ENCODE measurements at places on chromosomes 12 and 14.

DNA sequence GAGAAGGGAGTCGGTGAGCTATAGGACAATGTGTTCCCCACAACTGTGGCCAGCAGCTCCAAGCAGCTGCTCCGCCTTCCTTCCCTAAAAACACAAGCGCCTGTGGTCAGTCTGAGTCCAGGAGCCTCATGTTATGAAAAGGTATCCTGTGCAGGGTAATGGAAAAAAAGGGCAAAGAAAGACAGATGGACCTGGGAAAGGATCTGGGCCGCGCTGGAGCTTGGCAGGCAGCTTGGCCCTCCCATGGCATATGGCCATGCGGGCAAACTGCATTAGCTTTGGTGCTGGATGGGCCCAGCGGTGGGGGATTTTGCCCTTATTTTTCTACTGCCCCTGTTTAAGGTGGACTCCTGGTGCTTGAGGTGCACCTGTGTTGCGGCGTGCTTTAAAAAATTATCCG, 23.7 kb upstream of the CHST11 start:
- no peak for DNase-seq

DNA sequence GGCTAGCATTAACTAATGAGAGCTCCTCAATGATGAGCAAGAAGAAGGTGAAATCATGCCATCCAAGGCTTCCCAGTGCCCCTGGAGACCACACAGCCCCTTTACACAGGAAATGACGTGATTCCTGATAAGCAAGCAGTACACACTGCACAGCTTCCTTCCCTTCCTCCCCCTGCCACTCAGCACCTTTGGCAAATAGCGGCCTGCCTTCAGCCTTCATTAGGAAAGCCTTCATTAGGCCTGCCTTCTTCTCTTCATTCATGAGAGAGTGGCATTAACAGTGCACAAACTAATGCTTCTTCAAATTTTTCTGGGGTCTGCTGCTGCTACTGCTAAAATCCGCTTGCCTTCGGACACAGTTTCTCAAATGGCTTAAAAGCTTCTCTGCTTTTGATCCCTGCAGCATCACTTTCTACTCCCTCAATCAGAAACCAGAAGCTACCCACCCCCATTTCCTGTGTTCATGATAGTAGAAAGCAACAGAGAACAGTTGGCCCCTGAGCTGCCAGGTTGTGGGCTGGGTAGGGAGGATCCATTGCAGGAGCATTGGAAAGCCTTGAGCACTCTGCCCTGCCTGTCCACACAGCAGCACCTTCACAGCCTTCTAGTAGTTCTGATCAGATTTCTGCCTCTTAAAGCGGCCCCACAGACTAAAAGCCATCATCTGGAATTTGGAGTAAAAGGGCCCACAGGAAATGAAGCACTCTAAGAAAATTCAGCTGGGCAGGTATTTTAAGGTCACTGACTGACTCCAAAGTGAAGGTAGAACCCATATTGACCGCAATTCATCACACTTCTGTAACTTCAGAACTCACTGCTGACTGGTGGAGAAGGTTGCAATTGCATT, 103.8 kb upstream of the ETV6 start:
- peak; percentile 89 for DNase-seq

DNA sequence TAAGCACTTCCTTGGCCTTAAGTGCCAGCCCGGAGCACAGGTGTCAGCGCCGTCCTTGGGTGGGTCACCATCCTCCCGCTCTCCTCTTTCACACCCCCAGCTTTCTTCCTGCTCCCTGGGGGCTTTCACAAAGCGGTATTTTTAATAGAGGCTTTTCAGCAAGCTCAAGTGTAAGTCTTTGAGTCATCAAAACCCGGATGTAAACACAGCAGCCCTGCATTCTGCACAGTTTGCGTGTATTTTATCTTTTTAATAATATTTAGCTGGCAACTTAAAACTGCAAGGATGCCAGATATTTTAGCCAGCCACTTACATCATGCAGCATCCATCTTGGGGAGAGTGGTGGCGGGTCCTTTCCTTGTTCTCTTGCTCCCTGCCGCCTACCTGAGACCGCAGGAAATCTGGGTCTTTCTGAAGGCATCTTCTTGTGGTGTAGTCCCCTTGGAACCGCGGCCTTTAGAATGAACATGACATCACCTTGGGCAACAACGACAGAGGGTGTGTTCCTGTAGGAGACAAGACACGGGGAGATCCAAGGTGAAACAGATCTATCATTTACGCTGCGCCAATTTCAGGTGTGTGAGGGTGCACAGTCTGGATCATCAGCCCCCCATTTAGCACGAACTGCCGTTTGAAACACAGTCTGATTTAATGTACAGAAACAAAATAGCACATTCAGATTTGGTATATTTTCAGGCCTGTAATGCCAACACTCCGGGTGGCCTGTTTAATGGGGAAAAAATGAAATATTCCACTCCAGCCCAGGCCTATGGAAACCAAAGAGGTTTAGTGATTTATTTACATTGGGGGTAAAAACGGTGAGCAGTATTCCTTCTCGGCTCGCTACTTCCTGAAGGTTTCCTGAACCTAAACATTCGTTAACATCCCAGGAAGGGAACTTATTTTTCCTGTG, 12.5 kb upstream of the IRF2BPL start:
- DNase-seq = no peak

DNA sequence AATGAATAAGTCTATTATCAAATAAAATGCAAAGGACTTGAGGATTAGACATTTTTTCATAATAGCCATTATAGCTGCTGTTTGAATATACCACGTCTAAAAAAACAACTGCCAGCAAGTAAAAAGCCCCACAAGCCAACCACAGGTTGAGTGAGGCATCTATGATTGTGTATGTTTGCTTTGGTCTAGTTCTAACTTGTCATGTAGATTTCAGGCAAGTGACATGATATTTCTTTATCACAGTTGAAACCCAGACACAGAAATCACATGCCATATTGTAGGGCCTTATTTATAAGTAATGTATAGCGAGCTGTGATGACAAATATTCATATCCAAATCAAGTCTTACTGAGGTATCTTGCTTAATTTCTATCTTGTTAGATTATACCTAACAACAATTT, 225.8 kb downstream of the EMP1 start:
- no peak for DNase-seq

DNA sequence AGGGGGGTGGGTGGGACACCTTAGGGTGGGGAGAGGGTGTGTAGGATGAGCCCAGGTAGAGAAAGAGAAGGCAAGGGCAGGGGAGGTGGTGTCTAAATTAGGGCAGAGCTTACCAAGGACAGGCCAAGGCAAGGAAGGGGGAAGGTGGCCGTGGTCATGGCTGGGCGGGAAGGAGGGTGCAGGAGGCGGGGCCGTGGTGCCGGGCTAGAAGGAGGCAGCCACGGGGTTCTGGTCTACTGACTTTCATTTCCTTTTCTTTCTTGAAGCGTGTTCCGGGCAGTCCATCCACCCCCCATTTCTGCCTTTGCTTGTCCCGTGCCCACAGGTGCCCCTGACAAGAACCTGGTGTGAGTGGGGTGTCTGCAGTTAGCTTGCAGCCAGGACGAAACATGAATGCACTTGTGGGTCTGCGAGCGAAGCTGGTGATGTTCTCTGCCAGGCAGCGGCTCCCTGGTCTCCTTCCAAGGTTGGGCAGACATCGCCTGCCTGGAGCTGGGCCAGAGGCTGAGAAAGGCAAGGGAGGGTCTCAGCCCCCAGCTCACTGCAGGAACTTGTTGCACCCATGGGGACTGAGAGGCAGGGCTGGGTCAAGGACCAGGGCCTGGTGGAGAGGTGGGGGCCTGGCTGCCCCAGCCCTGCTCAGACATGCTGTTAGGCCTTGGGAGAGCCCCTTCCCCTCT, 58.2 kb downstream of the KIF26A start:
- DNase-seq = peak; percentile 11

Data from GM12865 (cell line).